ENCODE measurements at places on chromosomes 7 and 10.

- DNase-seq: no peak
Observed at GRCh38 chr7:9240001-9240400, 806.6 kb downstream of the NXPH1 start.

- DNase-seq: no peak
Observed at GRCh38 chr10:128211064-128211504, 84.9 kb upstream of the MKI67 start.

- DNase-seq: no peak
Observed at GRCh38 chr7:27185854-27186667, 1.0 kb upstream of the HOXA11 start.

DNA sequence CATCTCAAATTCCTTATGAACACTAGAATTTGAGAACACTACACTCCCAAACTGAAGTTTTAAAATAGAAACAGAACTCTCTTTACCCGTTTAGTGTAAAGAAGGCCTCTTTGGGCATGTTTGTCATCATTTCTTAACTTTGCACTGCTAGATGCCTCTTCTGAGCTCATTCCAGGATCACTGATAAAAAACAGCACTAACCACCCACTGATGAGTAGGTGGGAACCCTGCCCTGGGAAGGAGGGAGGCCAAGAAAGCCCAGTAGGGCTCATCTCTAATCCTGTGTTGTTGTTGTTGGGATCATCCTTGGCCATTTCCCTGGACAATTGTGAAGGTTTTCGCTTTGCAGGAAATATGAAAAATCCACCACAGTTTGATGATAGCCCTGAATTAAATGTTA, 68.2 kb downstream of the CUBN start:
- DNase-seq: no peak

- DNase-seq: no peak
Observed at GRCh38 chr10:85967594-85967993, 399.0 kb downstream of the GRID1 start.

DNA sequence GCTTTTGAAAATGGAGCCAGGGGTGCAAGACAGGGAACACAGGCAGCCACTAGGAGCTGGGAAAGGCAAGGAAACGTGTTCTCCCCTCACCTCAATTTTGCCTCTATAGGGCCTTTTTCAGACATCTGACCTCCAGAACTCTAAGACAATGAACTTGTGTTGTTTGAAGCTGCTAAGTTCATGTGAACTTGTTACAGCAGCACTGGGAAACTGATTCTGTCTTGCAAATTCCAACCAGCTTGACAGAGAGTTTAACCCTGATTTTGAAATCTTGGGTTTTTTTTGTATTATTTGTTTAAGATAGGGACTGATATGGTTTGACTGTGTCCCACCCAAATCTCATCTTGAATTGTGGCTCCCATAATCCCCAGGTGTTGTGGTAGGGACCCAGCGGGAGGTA, 852.9 kb downstream of the LRMDA start:
- DNase-seq: no peak

- DNase-seq: no peak
Observed at GRCh38 chr10:76935941-76936613, 701.5 kb downstream of the KCNMA1 start.

- no peak for DNase-seq
Observed at GRCh38 chr7:108375668-108376067, 80.6 kb downstream of the NRCAM start.

GRCh38 chr7:48074204-48074654, 14.8 kb upstream of the UPP1 start:
- DNase-seq: no peak

DNA sequence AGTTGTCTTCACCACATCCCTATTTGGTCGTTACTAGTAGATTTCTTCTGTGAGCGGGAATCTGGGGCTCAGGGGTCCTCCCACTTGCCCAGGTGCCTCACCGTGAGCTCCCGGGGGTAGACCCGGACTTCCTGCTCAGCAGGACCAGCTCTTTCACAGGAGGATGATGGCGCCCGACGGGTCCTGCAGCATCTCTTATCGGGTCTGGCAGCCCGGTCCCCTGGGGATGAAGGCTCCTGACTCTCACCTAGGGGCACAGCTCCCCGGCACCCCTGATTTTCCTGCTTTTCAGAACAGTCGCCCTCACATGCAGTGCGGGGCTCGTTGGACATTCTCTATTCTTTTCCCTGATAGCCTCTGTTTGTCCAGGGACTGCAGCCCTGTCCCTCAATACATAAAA, 33.0 kb upstream of the SHH start:
- DNase-seq: no peak

- DNase-seq: no peak
Observed at GRCh38 chr7:140683657-140684056, 10.9 kb downstream of the ADCK2 start.

- DNase-seq: no peak
Observed at GRCh38 chr7:133436014-133436428, 183.1 kb downstream of the EXOC4 start.

DNA sequence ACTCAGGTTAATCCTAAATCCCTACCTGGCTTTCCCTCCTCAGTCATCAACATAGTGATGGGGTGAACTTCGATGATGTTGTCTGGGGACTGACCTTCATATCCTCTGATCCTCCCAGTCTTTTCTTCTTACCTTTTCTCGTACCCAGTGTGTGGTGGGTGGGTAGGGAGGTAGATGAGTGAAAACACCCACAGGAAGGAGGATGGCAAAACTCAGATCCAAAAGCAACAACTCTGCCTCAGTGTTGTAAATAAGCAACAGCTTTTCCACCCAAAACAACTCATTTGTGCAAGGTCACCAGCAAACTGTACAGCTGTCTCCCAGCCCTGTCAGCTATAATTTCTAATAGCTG, 38.6 kb downstream of the VOPP1 start:
- no peak for DNase-seq

DNA sequence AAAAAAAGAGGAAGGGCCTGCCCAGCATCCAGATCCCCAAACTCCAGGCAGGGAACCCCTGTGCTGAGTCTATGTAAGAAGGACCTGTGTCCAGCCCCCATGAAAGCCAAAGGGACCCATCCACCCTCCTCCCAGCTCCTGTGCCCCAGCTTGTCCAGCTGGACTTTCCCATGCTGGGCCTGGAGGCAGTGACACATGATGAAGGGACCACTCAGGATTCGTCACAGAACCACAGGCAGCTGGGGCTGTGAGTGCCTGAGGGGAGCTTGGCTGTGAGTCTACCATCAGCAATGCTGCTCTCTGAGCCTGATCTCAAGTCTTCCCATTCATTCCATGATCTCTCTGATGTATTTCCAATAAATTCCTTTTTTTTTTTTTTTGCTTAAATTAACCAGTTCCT, 36.2 kb upstream of the MNX1 start:
- no peak for DNase-seq

- DNase-seq: no peak
Observed at GRCh38 chr7:12653518-12653917, 33.9 kb upstream of the ARL4A start.

GRCh38 chr7:41730161-41730560, 27.3 kb upstream of the INHBA start:
- DNase-seq: no peak

- DNase-seq: no peak
Observed at GRCh38 chr10:90352288-90352687, 505.6 kb downstream of the HTR7 start.

DNA sequence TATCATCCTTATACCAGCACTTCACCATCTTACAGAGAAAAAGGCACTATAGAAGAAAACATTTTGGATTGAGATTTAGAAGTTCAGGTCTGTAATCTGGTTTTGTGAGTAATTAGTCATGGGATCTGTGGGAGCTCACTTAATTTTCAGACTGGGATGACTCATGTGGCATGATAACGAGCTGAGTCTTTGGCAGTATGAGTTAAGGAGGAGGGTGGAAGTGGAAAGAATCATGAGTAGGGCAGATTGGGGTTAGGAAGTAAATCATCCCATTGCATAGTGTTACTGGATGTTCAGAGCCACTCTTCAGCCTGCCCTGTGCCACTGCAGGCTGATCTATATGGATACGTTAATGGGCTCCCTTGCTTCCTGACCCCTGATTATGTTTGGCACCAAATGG, 64.9 kb downstream of the ZNF92 start:
- DNase-seq: no peak

DNA sequence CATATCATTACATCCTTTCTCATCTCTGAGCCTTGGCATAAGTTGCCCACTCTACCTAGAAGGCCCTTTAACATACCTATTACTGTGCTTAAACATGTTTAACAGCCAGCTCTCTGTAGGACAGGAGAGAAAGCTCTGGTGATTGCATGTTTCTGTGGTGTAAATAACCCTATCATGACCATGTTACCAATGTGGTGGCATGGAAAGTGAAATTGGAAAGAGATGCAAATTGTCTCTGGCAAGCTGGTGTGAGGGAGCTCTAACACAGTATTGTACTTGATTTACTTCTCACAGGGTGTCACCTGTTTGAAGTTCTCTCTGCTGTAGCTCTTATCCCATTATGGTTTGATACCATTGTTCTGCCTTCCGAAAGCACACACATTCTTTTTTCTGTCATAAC, 231.8 kb upstream of the DKK1 start:
- DNase-seq: no peak

DNA sequence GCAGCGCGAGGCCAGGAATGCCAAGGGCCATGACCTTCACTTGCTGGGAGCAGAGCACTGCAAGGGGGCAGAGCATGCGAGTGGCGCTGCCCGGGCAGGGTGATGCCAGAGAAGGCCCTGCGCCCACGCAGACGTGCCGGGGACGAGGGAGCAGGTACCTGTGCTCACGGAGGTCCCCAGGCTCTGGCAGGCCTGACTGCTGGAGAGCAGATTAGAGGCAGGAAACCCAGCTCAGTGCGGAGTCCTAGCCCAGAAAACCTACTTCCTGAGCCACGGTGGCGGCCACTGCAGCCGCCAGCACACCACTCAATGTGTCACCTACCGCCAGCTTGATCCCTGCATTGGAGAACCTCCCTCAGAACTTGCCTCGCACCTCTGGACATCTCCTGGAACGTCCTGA, 148.4 kb downstream of the MAD1L1 start:
- DNase-seq: no peak

GRCh38 chr10:62000037-62000603, 98.6 kb downstream of the ARID5B start:
- DNase-seq: no peak

DNA sequence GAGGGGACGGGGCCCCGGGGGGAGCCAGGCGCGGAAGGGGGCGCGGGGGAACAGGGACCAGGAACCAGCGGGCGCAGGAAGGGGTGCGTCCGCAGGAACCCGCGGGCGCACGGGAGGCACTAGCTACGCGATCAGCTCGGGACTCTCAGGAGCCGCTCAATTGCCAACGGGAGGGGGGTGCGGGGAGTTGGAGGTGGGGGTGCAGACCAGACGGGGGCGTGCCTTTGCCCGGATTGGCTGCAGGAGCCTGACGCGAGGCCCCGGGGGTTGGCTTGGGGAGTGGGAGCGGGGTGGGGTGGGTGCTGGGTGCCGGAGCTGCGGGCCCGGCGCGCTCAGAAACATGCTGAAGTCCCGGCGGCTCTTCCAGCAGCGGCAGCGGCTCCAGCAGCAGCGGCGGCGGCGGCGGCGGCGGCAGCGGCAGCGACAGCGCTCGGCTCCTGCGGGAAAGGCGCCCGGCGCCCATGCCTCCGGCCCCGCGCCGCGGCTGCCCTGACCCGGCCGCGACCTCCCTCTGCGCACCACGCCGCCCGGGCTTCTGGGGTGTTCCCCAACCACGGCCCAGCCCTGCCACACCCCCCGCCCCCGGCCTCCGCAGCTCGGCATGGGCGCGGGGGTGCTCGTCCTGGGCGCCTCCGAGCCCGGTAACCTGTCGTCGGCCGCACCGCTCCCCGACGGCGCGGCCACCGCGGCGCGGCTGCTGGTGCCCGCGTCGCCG, at the start of gene ADRB1:
Gene ADRB1 (plus strand): TSS at position 335 of the 715 bp plus-strand sequence. CDS start 267 bp downstream, at position 602.
- DNase-seq: no peak

DNA sequence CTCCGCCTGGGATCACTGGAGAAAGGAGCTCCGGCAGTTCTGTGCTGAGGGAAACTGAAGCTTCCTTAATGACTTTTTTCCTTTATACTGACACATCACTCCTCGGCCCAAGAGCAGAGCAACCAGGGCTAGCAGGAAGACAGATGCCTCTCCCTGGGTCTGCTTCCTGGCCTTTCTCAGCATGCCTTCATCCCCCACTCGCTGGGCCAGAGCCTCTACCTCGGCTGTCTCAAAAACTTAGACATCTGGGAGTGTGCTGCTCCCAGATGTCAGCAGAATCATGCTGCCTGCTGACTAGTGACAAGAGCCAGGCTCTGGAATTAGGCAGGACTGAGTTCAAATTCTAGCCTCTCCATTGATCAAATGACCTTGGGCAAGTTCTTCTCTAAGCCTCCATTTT, 24.4 kb upstream of the LRRC4 start:
- DNase-seq: no peak

- no peak for DNase-seq
Observed at GRCh38 chr7:158263964-158264748, 323.5 kb downstream of the PTPRN2 start.

GRCh38 chr7:44590910-44591309, 8.9 kb upstream of the TMED4 start:
- DNase-seq: no peak

GRCh38 chr7:23394488-23395171, 75.7 kb downstream of the IGF2BP3 start:
- DNase-seq: no peak

DNA sequence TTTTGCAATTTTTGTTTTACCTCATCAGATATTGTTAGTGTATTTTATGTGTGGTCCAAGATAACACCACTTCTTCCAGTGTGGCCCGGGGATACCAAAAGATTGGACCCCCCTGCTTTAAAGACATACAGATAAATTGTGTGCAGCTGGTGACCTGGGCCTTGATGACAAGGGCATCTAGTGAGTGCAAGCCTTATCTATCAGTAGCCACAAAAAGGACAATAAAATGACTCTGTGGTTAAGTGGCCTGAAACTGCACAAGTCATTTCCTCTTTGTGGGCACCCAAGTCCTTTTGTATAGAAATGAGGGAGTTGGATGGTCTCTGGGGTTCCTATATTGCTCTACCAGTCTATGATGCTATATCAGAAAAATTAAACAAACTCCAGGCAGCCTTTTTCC, 98.1 kb downstream of the PARD3 start:
- DNase-seq: no peak
